ENCODE measurements at places on chromosomes 7 and 10.

- DNase-seq = no peak
Measured at GRCh38 chr10:43781480-43782361, 133.0 kb upstream of the ZNF32 start.

- DNase-seq = no peak
Measured at GRCh38 chr10:76918106-76918505, 719.5 kb downstream of the KCNMA1 start.

GRCh38 chr7:110766864-110767263, 324.1 kb upstream of the LRRN3 start:
- no peak for DNase-seq

DNA sequence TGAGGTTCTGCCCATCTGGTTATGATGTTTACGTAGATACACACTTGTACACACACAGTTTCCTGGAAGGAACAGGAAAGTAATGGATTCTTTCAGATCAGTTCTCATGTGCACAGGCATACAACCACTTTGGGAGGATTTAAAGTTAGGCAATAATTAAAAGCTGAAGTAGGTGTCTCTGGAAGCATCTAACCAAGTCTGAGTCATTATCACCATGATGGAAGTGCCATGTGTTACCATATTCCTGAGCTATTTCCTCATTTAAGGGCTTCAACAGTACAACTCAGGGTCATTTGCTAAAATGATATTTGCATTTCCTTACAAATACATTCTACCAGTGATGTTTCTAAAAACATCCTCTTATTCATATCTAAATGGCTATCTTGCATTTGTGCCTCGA, 41.4 kb upstream of the BET1 start:
- no peak for DNase-seq

DNA sequence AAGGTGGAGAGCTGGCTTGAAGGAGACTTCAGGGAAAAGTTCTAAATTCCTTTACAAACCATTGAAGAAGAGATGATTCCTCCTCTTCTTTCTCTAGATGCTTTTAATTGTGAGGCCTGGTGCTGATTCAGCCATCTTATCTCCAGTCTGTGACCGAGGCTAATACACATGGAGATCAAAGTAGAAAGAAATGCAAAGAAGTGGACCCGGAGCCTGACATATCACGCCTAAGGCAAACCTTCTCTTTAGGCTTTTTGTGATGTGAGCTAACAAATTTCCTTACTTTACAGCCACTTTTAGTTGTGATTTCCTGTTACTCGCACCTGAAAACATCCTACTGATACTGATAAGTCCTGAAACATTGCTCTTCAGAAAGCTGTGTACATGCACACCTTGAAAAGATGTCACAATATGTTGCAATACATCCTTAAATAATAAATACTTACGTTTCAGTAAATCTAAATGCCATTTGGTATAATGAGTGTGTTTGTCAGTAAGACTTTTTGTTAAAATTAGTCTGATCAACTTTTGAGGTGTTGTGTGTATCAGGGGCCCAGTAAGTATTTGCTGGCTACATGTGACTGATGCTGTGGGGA, 192.4 kb downstream of the BAMBI start:
- DNase-seq = no peak

DNA sequence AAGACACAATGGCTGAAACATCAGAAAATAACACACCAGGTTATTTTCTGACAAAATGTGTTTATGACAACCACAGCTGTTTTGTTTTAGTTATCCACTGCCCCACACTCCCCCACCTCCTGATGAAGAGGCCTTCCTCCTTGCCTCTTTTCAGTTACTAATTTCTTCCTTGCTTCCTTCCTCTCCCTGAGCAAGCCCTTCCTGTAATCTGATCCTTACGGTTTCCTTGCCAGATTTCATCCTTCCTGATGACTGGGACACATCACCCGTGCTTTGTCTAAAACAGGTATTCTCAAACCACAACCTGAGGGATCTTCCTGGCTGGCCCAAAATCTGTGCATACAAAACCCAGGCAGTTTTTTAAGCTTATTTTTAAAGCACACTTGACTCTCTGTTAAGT, 39.4 kb downstream of the CHST15 start:
- no peak for DNase-seq

DNA sequence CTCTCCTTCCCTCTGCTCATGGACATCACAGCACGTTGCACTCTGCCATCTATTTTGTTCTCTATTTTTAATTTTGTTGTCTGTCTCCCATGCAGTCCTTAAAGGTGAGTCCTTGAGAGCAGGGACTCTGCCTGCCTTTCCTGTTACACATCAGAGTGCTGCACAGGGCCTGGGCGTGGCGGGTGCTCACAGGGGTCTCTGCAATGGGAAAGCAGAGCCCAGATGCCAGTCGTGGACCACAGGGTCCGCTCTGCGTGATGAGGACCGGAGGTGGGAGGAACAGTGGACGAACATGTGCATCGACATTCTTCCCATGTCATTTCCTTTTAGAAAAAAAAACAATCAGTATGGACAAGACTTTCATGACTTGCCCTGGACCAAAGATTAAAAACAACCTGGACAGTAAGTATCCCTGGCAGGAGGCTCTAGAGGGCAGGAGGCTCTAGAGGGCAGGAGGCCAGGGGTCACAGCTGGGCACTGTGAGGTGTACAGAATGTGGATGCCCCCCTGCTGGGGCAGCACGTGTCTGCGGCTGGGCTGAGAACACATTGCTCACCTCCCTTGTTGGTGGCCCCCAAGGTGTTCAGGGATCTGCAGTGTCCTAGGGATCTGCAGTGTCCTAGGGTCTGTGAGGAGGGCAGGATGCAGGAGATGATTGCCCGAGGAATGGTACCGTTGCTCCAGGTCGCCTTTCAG, 29.6 kb upstream of the ZNF488 start:
- DNase-seq = no peak

DNA sequence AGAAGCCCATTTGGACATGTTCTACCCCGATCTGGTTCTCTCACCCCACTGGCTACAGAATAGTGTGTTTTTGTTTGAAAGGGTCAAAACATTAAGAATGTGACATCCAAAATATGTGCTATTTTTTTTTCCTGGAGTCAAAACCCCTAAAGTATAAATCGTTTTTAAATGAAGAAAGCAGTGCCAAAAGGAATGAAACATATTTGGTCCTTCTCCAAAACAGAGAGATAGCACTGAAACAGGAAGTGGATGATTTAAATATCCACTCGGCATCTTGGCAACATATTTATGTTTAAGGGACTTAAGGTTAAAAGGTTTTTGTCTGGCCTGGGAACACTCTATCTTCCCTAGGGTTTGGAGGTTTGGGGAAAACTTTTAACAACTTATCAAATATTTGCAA, 32.3 kb downstream of the CALD1 start:
- DNase-seq = no peak

DNA sequence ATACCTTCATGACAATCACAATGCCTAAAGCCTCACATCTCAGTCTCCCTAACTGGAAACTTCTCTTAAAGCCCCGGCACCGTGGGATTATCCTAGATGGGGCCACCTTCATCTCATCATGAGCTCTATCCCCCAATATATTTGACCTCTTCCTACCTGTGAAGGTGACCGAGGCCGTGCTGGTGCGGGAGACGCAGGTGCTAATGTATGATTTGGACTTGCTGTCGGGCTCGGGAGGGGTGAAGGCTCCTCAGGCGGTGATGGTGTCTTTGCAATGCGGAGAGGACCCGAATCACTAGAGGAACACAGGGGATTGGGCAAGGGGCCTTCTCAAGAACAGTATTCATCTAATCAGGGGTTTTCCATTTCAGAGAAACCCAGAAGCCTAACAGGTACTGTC, 168.4 kb downstream of the AMPH start:
- DNase-seq = no peak

DNA sequence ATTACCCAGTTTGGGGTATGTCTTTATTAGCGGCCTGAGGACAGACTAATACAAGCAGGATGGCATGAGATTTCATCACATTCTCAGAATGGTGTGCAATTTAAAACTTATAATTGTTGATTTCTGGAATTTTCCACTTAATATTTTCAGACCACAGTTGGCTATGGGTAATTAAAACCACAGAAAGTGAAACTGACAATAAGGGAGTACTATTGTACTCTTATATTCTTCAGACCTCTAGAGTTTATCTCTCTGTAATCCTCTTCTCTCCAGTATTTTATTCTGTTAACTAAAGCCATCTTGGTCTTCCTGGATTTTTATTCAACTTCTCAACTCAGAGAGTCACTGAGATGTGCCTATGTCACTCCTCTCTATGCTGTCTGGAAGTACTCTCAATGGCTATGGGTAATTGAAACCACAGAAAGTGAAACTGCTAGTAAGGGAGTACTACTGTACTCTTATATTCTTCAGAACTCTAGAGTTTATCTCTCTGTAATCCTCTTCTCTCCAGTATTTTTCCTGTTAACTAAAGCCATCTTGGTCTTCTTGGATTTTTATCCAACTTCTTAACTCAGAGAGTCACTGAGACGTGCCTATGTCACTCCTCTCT, 118.3 kb downstream of the PPP1R17 start:
- no peak for DNase-seq

- no peak for DNase-seq
Measured at GRCh38 chr10:65618126-65618525, 1307.7 kb upstream of the LRRTM3 start.

- no peak for DNase-seq
Measured at GRCh38 chr7:150784120-150784736, 15.9 kb downstream of the TMEM176B start.

DNA sequence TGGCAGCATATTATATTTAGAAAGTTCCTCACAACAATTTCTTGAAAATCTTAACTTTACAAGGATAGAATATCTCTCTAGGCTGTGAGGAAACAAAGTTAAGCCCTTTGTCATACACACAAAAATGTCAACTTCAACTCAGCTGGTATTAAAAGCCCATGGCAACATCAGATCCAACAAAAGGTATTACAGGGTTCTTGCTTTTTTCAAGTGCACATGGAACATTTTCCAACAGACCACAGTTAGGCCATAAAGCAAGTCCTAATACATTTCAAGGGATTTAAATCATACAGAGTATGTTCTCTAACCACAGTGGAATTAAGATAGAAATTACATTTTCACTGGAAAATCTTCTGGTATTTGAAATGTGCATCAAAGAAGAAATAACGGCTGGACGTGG, 71.9 kb upstream of the OIT3 start:
- no peak for DNase-seq

DNA sequence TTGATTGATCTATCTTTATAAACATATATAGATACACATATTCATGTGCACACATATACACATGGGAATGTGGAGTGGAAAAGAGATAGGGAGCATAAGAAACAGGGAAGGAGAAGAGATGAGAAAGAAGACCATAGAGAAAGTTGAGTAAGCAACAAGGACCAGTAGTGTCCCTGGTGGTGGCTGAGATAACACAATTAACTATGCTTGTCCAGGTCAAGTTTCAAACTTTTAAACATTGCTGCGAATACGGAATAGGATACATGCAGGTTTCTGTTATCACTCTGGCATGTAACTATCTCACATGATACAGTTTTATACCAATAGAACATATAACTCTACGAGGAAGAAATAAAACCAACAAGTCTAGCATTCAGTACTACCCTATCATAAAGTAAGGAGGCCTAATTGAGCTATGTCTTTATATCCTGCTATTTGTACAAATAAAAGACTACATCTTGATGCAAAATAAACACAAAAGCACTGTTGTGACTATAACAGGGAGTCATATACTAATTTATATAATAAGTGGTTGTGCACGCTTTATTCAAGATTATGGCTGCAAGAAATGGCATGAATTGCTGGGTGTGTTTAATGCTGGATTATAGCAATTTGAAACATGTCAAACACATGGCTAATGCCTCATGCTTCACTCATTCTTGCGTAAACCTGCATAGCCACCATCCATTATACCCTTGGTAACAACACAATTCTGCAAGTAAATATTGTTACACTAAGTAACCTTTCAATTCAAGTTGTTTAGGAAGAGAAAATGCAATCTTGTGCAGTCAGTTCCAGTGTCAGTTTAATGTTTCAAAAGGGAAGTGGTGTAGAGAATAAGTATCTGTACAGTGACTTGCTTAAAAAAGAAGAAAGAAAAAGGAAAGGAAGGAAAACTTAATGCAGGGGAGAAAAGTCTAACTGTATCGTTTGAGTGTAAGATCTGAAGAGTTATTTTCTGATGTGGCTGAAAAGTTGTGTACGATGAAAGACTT, 8.2 kb downstream of the FOXP2 start:
- DNase-seq = no peak

DNA sequence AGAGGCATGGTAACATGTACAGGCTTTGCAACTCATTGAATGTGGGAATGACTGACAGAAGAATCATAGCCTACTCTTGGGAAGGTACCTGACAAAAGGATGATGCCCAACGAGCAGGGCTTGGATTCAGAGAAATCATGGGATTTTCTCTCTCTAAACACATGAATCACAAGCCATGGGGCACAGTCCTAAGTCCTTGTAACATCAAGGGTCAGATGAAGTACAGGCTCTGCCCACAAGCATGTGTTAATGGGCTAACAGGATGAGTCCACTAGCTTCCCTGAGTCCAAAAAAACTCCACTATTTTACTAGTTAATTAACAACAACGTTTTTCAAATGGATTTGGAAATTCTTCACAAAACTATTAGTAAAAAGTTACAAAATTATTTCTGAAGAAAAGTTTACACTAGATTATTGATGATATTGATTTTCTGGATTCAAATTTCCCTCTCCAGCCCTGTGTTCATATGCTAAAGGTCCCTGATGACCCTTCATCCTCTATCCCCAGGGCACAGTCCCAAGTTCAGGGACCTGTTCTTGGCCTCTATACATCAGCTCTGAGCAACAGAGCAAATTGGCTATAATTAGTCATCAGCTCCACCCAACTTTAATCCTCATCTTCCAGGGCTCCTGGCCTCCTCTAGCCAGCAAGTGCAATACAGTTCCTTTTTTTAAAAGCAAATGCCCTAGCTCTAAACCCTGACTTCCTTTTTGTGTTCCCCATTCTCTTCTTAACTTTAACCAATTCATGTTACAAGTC, 99.8 kb downstream of the GSAP start:
- DNase-seq = no peak

GRCh38 chr10:89924261-89924660, 222.9 kb downstream of the KIF20B start:
- DNase-seq = no peak

- DNase-seq = no peak
Measured at GRCh38 chr10:5497948-5498730, 1.2 kb downstream of the CALML5 start.

GRCh38 chr10:59237775-59238174, 61.3 kb downstream of the PHYHIPL start:
- no peak for DNase-seq

DNA sequence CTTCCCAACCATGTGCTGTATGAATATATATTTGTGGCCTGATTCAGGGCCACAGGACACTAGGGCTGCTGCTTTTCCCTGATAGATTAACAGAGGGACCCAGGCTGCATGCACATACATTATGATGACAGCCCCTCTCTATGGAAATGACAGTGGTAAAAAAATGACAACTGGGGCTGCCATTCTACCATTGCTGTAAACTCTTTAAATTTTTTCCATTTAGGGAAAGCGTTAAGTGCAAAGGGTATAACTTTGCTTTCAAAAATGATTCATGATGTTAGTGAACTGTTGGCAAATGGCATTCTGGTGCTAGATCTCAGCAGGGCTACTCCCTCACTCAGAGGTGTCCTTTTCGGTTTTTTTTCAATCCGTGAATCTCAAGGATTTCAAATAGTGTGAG, 4.2 kb downstream of the CTBP2 start:
- no peak for DNase-seq

- no peak for DNase-seq
Measured at GRCh38 chr7:54345746-54346145, 196.4 kb upstream of the VSTM2A start.
